ENCODE measurements at places on chromosomes 2 and 18.

DNA sequence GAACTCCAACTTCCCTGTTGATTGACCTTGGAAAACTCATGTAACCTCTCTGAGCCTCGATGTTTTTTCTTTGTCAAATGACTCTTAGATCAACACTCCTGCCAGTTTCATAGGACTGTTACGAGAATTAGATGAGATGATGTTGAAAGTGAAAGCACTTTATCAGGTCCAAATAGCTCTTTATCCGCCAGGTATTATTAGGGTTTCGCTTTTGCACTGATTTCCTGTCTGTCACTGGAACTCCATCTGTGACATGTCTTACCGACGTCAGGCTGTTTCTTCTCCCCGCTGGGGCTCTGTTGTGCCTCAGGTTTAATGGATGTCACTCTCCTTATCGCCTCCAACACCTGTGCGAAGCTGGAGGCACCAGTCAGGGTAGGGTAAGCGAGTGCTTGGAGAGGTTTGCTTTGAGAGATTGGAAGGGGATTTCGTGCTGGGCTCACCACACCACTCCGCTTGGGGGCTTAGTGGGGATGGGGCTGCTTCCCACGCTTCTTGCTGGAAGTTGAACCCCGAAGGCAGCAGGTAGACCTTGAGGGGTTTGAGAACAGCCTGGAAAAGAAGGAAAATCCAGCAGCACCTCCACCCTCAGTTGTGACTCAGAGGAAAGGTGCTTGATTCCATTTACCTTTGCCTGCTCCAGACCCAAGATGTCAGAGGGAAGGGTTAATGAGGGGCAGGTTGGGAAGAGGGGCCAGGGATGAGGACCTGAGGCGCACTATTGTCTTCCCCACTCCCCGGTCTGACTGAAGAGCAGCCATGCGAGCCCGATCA, 4.3 kb downstream of the GAD1 start:
- no peak for DNase-seq

DNA sequence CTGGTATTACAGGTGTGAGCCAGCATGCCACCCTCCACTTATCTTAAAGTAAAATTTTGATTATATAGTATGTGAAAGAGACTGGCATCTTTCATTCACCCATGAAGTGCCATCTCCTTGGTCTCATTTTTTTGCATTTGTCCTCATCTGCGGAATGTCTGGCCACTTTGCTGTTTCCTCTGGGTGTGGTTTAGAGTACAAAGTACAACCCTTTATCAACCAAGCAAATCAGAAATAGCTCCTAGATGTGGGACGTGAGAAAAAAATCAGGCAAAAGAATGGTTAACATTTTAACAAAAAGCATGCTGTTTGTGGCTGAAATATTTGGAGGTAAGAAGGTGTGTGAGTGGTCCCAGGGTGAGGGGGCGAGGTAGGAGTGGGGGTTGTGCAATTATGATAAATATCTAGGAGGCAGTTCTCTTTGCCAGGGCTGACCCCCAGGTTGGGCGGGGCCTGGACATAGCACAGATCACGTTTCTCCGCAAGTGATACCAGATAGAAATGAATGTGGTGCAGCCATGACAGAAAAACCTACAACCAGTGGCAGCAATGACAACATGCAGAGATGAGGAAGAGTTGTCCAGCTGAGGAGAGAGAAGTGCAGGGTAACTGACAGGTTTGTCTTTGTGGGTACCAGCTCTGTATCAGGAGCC, 115.8 kb upstream of the SERTAD2 start:
- no peak for DNase-seq

DNA sequence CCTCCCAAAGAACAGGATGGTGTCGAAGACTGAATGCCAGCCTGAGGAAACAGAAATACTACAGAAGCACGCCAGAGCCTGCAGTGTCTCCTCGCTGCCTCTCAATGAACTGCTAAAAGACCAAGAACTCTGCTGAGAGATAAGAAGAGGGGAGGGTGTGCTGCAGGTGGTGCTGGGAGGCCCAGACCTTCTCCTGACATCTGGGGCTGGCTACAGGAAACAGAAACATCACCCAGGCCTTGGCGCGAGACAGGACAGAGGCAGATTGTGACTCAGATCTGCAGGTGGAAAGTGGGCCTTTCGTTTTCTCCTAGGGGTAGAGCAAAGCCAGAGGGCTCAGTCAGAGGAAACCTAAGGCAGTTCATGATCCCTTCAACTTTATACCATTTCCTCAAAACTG, 250.3 kb upstream of the TCF4 start:
- no peak for DNase-seq

- peak; percentile 13 for DNase-seq
Measured at GRCh38 chr2:101151146-101151858, at the start of gene TBC1D8. TSS of gene TBC1D8 (minus strand) at chr2:101151382. CDS start at chr2:101151253, 129 bp downstream.

GRCh38 chr2:202494300-202495229, 118.4 kb downstream of the BMPR2 start:
- DNase-seq, result no peak

- DNase-seq, result no peak
Measured at GRCh38 chr2:127087791-127088495, 19.0 kb downstream of the BIN1 start.

GRCh38 chr2:176999301-176999700, 213.3 kb upstream of the HNRNPA3 start:
- no peak for DNase-seq

- peak; percentile 10 for DNase-seq
Measured at GRCh38 chr18:79912409-79912991, 39.0 kb downstream of the SLC66A2 start.

GRCh38 chr2:102461188-102461587, 11.8 kb upstream of the SLC9A4 start:
- no peak for DNase-seq

GRCh38 chr2:40210344-40210967, 241.4 kb downstream of the SLC8A1 start:
- DNase-seq, result no peak

DNA sequence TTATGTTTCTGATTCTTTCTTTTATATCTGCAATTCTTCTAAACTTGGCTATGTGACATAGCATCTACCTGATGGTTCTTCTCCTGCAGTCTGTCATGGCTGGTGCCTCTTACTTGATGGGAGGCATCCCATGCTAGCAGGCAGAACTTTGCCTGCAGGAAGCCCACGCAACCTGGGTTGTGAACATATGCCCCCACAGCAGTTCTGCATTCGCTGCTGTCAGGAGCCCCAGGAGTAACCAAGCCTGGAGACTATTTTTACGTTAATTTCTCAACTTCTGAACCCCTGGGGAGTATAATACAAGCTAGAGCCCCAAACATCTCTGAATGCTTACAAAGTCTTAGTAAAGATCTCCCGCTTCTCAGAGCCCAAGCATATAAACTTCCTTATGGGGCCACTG, 12.1 kb downstream of the FAM168B start:
- no peak for DNase-seq

DNA sequence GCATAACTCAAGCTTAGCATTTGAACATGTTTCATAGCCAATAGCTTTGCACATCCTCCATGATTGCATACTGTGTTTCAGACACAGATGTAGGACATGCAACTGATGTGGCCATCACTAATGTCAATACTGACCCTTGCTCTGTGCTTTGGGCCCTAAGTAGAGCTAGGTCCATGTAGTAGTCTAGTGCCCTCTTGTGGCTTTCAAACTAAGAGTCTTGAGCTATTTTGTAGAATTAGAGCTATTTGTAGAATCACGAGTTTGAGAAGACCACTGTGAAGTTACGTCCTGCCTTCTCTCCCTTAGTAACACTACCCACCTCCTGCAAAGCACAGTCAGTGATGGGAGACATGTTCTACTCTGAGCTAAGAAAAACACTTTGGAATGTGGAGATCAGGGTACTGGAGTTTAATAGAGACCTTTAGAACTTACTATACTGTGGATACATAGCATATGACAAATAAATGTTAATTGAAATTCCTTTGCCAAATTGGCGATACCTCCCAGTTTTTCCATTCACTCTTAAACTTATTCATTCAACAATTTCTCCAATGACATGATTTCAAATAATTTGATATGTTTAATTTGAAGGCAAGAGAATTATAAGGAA, 306.5 kb upstream of the TNP1 start:
- DNase-seq, result no peak

- DNase-seq, result no peak
Measured at GRCh38 chr2:116510117-116510671, 1304.3 kb upstream of the DDX18 start.

DNA sequence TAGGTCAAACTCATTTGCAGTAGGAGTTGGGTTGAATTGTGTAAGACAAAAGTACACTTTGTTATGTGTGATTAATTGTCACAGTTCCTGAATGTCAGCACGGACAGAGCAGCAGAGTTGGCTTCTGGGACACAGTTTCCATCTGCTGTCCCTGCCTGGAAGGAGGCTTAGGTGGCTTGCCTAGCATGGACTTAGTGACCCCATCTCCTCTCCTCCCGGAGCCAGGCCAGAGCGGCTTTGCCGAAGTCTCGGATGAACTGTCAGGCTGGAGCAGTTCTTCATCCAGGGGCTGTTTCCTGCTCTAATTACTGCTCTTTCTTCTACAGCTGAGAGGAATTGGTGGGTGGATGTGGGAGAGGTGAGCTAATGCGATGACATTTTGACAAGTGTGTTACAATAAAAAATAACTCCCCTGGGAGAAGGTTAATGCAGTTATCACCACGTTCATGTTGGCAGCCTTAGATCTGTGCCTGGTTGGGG, 102.0 kb downstream of the SH3RF3 start:
- DNase-seq, result no peak

GRCh38 chr2:217835931-217836891, 166.6 kb downstream of the TNS1 start:
- DNase-seq, result no peak

DNA sequence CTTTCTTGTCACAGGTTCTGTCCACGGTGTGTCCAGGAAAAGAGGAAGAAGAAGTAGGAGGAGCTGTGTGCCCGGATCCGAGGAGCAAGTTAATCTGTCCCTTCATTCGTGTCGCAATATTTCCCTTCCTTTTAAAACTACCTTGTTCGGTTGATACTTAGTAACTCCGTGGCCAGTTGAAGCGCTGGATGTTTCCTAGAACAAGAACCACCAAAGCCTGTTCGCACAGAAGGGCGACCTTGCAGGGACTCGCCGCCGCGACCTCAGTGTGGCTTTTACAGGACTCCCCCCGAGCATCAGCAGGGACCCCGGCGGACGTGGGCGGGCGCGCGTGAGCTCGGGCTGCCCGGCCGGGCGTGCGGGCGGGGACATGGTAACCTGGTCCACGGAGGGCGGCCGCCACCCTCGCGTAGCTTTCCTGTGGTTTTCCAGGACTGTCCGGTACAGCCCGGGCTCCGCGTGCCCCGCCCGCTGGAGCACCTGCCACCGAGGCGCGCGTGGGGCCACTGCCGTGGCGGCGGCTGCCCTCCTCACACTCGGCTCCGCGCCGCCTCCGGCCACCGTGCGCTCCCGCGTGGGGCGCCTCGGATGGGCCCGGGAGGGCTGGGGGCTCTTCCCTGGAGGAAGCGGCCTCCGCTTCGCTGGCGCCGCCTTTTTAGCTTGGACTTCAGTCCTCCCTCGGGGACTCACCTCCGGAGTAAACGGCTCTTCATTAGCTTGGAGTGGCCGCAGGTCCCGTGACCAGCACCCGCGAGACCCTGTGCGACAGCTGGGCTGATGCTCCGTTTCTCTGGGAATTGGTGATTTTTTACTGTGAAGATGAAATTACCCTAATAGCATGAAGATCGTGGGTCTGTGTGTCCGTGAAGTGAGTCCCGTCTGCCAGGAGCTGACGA, 9.2 kb upstream of the D2HGDH start:
- DNase-seq, result no peak

- DNase-seq, result no peak
Measured at GRCh38 chr2:160252900-160253299, 52.8 kb upstream of the ITGB6 start.

GRCh38 chr2:16684676-16685339, 19.2 kb upstream of the CYRIA start:
- no peak for DNase-seq

DNA sequence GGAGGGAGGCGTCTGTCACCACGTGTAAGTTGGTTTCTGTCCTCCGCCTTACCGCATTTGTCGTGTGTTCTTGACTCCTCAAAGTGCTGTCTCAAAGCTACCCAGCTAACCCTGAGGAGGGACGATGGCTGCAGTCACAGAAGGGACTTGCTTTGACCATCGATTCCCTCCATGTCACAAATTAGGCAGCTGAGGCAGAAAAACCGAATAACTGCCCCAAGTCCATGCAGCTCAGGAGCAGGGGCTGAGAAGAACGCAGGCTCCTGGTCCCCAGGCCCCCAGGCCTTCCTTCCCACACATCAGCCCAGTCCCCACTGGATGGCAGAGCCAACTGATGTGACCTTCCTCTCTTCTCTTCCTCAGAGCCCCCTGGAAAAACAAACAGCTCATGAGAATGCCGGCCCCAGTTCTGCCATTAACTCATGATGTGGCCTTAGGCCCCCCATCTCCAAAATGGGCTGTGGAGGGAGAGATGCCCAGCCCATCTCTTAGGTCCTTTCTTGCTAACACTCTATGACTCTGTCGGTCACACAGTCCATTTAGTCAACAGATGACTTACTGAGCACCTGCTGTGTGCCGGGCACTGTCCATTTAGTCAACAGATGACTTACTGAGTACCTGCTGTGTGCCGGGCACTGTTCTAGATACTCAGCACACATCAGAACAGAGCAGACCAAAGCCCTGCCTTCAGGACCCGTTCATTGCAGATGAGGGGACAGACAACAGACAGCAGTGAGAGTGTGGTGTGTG, 19.6 kb downstream of the MTERF4 start:
- DNase-seq, result no peak
